ENCODE measurements at places on chromosomes 13 and 19.

GRCh38 chr13:28651810-28652401 is 7.0 kb upstream of the POMP start:
- no peak for DNase-seq

GRCh38 chr13:46192412-46192811 is 10.4 kb upstream of the LCP1 start:
- DNase-seq = no peak

DNA sequence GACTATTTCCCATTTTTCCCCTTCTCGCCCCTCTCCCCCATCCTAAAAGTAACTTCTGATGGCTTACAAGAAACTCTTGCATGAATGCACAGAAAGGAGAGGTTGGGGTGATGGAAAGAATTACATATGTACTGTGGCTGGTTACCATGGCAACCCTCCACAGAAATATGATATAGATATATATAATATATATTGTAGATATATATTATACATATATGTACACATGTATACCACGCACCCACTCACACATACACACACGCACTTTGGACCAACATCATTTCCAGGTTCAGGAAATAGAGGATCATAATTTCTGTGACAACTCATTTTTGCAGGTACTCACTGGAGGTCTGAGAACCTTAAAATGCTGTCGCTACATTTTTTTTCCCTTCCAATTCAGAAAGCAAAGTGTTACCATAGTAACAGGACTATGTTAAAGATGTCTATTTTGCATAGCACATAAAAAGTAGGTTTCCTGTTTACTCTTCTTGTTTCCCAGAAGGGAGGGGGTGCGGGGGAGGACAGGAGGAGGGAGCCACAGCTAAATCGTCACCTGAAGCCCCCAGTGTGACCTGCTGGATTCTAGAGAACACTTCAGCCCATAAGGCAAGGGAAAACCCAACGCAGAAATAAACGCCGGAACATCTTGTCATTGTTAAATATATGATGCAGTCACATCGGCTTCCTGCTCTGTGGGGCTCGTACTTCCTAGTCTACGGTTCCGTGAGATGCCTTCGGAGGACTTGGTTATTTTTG is 44.7 kb downstream of the EFNB2 start:
- no peak for DNase-seq

DNA sequence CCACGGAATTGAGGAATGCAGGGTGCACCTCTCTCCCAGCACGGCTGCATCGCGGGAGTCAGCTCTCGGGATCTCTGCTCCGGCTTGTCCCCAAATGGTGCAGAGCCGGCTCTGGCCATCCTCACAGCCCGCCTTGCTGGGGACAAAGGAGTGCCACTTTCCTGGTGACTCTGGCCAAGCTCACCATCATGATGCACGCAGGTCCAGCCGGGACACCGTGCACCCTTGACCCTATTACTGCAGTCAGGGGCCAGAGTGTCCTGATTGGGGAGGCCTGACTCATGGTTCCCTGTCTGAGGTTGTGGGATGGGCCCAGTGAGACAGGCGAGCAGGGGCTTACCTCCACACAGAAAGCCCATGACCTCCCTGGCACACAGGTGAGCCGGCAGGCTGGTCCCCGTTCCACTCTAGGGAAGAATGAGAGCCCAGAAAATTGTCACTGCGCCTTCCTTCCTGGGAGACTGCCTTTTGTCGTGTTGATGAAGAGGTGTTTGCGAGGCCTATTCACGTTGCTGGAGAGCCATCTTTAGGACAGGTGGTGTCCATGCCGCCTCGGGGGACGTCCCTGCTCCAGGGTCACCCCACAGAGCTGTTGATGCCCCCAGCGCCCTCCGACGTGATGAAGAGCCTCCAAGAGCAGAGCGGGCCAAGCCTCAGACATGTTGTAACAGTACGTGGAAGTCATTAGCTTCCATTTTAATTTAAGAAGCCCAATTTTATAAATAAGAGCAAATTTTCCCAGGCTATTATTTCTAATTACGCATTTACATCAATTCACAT is 18.5 kb upstream of the VSTM2B start:
- DNase-seq = no peak

DNA sequence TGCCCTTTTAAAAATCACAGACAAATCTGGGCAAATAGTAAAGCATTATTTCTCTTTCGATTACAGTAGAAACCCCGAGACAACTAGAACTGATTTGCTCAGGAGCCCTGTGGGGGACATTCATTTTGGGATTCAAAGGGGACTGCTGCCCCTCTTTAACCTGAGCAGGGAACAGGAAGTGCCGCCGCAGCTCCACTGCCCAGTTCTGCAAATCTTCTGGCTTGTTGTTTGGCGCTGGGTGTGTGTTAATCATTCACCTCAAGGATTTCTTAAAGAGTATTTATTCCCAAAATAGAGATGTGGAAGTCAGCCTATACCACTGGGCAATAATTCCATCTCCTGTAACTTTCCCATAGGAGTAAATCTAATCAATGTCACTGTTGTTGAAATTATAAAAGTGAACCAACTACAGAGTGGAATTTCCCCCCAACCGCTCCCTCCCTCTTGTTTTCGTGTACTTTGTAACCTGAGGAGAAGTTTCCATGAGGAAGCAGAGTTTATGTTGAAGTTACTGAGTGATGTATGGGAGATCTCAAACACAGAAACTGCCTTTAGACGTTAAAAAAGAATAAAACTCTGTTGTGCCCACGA is 515.8 kb downstream of the KLF12 start:
- no peak for DNase-seq

DNA sequence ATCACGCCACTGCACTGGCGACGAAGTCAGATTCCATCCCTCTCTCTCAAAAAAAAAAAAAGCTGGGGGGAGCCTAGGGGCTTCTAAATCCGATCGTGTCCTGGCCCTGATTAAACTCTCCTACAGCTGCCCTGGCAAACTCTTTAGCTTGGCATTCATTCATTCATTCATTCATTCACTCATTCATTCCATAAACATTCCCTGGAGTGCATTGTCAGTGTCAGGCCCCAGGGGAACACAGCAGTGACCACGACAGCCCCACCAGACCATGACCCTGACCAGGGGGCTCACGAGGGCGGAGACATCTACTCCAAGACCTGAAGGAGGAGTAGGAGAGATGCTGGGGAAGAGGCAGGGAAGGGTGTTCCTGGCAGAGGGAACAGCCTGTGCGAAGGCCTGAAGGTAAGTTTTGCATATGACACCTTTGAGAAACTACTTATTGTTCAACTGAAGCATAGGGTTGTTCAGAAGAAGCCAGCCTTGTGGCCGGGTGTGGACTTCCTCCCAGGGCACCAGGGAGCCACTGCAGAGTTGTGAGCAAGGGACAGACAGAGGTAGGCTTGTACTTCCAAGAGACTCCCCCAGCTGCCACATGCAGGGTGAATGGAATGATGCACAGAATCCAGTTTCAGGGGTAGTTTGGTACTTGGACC is 24.5 kb downstream of the CEACAM16 start:
- no peak for DNase-seq

DNA sequence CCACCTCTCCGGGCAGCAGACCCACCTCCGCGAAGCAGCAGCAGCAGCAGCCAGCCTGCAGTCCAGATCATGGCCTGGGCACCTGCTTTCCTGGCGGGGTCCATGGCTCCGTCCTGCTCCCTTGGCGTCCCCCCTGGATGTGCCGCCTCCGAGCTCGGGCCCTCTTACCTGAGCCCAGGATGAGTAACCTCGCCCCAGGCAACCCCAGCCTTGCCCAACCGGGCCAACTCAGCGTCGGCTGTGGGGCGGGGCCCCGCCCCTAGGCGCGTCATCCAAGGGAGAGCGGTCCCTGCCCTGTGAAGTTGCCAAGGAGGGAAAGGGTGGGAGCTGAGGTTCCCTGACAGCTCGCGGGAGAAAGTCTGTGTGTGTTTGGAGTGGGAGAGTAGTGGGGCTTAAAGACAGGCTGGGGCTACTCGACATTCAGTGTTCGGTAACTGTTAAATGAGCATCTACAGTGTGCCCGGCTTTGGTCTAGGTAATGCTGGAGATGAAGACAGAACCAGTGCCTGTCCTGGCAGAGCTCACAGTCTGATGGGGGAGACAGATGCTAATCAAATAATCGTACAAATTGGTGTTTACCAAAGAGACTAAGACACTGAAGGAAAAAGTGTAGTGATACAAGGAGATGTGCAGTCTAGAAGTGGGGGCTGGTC is at the start of gene LYPD3:
TSS of gene LYPD3 (minus strand) at position 141 of the 653 bp plus-strand sequence. CDS start at position 104, 37 bp downstream.
- no peak for DNase-seq

- DNase-seq = no peak
Measured at GRCh38 chr13:87234981-87235380, 436.2 kb upstream of the SLITRK5 start.

- no peak for DNase-seq
Measured at GRCh38 chr19:41449865-41450178, 6.9 kb downstream of the ERICH4 start.

DNA sequence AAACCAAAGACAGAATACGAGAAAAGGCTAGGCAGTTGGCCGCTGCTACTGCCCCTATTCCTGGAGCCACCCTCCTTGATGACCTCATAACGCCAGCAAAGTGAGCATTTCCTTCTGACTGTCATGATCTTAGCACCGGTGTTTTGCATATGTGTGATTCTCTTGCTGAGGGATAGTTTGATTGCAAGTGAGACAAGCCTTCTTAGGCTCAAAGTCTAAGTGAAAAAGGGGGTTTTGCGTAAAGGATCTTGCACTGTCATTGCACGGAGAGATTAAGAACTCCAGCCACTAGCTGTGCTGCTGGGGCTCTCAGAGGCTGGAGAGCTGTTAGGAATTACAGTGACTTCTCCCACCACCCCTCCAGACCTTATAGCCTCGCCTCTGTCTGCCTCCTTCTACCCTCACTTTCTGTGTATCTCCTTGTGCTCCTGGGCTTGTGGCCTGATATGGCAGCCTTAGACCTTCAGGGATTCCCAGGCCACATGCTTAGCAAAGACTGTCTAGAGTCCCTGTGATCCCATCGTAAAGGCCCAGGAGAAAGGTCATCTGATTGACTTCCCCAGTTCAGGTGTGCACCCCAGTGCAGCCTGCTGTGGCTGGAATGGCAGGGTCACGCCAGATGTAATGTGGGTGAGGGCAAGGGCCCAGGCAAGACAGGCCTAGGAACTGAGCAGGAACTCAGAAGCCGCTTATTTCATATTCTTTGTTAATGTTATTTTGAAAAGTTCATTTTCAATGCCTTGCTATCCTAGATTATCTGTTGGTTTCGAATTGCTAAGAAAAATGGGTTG is 12.6 kb downstream of the GPATCH1 start:
- DNase-seq = no peak

DNA sequence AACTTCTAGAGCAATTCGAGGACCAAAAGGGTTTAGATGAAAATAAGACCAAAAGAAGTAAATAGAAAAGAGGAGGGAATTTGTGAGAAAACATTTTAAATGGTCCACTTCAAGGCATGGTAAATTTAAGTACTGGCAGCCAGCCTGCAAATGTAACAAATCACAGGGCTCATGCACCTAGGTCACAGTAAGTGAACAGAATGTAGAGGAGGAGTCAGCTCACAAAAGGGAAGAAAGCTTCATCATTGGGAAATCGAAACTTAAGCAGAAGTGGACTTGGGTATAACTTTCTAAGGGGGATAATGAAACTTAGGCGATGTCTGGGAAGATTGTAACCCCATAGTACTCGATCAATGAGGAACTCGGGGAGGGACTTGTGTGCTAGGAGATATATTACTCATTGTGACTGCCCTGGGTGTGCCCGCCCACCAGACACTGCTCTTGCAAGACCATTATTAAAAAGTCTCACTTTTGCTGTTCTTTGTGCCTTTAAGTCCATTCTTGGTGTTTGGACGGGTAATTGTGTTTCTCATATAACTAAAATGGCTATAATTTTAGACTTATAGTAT is 1053.6 kb upstream of the MIR17HG start:
- DNase-seq = no peak
